ENCODE measurements at places on chromosomes 5 and 9.

DNA sequence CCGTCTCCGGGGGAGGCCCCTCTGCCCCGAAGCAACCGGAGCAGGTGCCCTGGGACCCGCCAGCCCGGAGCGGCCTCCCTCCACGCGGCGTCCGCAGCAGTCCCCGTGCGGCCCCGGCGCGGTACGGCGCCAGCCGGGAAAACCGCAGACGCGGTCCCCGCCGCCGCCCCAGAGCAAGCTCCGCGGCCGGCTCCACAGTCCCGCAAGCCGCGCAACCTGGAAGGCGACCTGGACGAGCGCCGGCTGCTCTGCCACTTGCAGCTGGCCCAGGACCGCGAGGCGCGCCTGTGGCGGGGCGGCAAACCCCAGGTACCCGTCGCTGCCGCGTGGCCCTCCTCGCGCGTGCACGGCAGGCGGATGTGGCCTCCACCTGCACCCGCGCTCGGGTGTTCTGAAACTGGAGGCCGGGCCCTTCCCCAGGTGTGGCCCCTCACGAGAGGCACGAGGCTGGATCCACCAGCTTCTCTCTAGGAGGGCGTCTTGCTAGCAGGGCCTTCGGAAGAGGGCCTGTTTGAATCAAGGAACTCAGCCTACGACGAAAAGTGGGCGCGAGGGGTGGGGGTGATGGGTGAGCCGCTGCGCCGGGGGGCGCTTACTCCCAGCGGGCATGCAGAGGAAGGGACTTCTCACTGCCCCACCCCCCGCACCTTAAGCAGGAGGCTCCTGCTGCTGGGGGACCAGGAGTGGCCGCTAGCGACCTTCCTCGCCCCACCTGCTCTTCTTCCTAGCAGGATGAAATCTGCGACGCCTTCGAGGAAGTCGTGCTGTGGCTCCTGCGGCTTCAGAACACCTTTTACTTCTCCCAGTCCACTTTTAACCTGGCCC, 602 bp downstream of the CCNI2 start:
- no peak for DNase-seq

DNA sequence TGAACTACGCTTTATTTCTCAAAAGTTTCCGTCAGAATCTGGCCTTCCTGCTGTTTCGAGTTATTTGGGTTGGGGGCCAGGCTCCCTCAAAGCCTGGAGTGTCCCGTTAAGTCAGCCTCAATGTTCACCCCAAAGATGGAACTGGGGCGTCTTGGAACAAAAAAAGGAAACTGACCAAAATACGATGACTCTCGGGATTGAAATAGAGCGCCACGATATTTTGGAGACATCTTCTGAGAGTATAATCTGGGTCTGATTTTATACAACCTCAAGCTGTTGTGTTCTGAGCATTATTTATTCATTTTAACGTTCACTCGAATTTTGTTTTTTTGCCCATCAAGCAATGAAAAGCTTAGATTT, 28.1 kb downstream of the TLX3 start:
- DNase-seq, result no peak

GRCh38 chr9:68728731-68729130, 23.7 kb downstream of the PIP5K1B start:
- no peak for DNase-seq

GRCh38 chr9:33341182-33341581, 50.9 kb downstream of the NFX1 start:
- no peak for DNase-seq

All from GOT3 (cell line).